ENCODE measurements at places on chromosomes 5 and 9. TPM values are rescaled to one million over a fixed set of nuclear protein-coding genes. Genes with fewer than 3 reads are reported as not detected.

The OXCT1 gene
- 33.0 TPM for total RNA-seq

GRCh38 chr9:136270173-136270705 lies 24.6 kb upstream of the QSOX2 start:
- peaks cover 19% of the 10 kb centered on the region for H3K27me3 ChIP-seq
- H3K4me1 ChIP-seq: peaks cover 16% of the 10 kb centered on the region
- H3K4me3 ChIP-seq: no peak overlapping the region
- no peak for DNase-seq
- H3K36me3 ChIP-seq: no peaks in the 10 kb centered on the region

- no peak overlapping the region for H3K4me3 ChIP-seq
- DNase-seq: no peak
- H3K27ac ChIP-seq: no peak overlapping the region
- H3K36me3 ChIP-seq: no peaks in the 10 kb centered on the region
- H3K27me3 ChIP-seq: peaks cover 2% of the 10 kb centered on the region
- peaks cover 3% of the 10 kb centered on the region for H3K4me1 ChIP-seq
Observed at GRCh38 chr5:144196612-144197011, 25.9 kb downstream of the KCTD16 start.

- peaks cover 38% of the 10 kb centered on the region for H3K4me1 ChIP-seq
- DNase-seq: no peak
- no peaks in the 10 kb centered on the region for H3K36me3 ChIP-seq
- no peaks in the 10 kb centered on the region for H3K27me3 ChIP-seq
Observed at GRCh38 chr5:138726848-138727247, 26.4 kb upstream of the CTNNA1 start.

GRCh38 chr5:159850160-159850559 lies 66.1 kb upstream of the ADRA1B start:
- no peak overlapping the region for H3K4me3 ChIP-seq
- no peaks in the 10 kb centered on the region for H3K36me3 ChIP-seq
- no peak for DNase-seq
- no peak overlapping the region for H3K27ac ChIP-seq
- peaks cover 3% of the 10 kb centered on the region for H3K27me3 ChIP-seq

All from neural crest cell (in vitro differentiated cells).